ENCODE measurements at places on chromosomes 1 and 21.

- H3K4me3 ChIP-seq, result no peak overlapping the region
- no peaks in the 10 kb centered on the region for H3K36me3 ChIP-seq
- DNase-seq, result peak; percentile 46
- H3K27ac ChIP-seq, result no peak overlapping the region
- H3K27me3 ChIP-seq, result peaks cover 29% of the 10 kb centered on the region
These were observed 96.4 kb upstream of the BACE2 start for GRCh38 chr21:41071258-41072171.

DNA sequence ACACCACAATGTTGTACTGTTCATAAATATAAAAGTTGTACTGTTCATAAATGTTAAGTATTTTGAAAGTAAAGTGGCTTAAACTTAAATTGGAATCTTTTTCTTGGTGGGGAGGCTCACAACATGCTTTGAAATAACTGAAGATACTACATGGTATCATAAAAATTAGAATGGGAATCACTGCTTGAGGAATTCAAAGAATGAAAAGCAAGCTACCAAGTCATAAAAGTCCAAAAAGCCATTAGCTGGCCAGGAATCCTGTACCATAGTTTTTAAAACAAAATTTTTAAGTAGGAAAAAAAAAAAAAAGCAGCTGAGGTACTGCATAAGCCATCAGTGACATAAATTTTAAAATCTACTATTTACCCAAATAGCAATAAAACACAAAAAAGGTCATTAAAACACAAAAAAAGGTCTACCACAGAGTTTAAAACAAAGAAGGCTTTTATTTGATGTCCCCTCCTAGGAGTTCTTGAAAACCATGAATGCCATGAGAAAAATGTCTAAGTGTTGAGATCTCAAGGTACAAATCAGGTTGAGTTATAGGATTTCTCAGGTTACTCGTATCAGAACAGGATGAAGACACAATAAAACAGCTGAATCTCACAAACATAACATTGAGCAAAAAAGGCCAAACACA lies 8.6 kb downstream of the ZZZ3 start:
- H3K27ac ChIP-seq, result peak overlapping the region; percentile 90
- H3K4me1 ChIP-seq, result peaks cover 34% of the 10 kb centered on the region
- H3K4me3 ChIP-seq, result no peak overlapping the region
- DNase-seq, result no peak

DNA sequence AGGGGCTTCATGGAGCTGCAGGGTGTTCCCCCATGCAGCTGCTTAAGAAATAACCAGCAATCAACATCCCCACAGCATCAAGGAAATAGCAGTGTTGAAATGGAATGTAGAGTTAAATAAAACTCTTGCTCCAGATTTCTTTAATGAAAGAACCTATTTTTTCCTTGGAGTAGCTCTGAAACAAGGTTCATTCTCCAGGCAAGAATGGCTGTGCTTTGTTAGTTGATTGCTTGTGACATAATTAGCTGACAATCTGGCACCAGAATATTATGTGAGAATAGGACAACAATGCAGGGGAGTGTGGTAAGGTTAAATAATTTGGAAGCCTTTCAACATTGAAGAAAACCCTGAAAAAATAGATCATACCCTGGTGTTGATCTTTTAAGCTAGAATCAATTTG lies 254.2 kb upstream of the RRP15 start:
- H3K4me3 ChIP-seq, result no peak overlapping the region
- no peak overlapping the region for H3K27ac ChIP-seq
- DNase-seq, result no peak
- H3K27me3 ChIP-seq, result peaks cover 21% of the 10 kb centered on the region
- no peaks in the 10 kb centered on the region for H3K36me3 ChIP-seq
- H3K4me1 ChIP-seq, result peaks cover 17% of the 10 kb centered on the region

DNA sequence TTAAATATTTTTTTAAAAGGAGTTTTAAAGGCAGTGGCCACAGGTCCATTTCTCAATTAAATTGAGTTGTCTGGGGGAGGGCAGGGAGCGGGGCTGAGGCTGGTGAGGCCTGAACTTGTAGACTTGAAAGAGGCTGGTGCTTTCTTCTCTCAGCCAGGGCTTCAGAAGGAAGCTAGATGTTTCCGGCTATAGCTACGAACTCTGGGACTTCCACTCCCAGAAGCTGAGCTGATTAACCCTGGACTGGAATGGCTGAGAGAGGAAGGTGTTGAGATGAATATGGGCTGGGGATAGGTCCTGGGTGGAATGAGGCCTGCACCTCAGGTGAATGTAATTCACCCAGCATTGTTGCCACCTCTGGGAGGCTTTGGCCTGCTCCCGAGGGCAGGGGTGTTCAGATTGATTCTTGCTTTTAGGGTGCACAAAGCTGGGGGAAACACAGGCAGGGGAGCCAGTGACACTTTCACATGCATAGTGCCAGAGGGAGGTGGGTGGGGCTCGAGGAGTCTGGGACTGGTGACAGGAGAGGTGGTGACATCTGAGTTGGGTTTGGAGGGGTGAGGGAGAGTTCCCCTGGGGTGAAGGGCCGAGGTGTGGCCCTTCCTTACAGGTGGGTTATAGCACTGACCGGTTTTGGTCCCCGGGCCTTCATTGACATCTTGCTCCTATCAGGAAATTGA lies 18.2 kb downstream of the LDLRAP1 start:
- H3K36me3 ChIP-seq, result no peaks in the 10 kb centered on the region
- peaks cover 63% of the 10 kb centered on the region for H3K4me1 ChIP-seq
- no peak overlapping the region for H3K4me3 ChIP-seq
- no peak overlapping the region for H3K27ac ChIP-seq
- H3K27me3 ChIP-seq, result peaks cover 3% of the 10 kb centered on the region
- DNase-seq, result no peak

DNA sequence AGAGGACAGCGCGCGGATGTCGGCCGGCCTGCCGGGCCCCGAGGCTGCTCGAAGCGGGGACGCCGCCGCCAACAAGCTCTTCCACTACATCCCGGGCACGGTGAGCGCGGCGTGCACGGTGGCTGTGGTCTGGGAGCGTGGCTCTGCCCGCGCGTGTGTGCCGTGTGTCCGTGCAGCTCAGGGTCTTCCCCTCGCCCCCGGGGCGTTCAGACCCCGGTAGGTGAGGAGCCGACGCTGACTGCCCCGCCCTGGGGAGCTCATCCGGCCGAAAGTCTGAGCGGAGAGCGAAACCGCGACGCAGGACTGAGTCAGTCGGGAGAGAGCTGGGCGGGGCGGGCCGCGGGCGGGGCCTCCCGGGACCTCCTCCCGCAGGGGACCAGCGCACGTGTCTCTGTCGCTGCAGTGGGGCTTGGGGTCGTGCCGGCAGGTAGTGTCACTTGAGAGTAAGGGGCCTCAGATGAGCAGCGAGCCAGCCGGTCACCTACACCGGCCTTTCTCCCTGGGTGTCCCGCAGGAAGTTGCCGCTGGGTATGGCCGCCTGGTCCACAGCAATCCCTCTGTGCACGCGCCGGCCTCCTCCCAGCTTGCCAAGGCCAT lies 520 bp downstream of the PLEKHN1 start:
- H3K4me3 ChIP-seq, result peak overlapping the region; percentile 52
- DNase-seq, result peak; percentile 75
- H3K4me1 ChIP-seq, result no peaks in the 10 kb centered on the region

DNA sequence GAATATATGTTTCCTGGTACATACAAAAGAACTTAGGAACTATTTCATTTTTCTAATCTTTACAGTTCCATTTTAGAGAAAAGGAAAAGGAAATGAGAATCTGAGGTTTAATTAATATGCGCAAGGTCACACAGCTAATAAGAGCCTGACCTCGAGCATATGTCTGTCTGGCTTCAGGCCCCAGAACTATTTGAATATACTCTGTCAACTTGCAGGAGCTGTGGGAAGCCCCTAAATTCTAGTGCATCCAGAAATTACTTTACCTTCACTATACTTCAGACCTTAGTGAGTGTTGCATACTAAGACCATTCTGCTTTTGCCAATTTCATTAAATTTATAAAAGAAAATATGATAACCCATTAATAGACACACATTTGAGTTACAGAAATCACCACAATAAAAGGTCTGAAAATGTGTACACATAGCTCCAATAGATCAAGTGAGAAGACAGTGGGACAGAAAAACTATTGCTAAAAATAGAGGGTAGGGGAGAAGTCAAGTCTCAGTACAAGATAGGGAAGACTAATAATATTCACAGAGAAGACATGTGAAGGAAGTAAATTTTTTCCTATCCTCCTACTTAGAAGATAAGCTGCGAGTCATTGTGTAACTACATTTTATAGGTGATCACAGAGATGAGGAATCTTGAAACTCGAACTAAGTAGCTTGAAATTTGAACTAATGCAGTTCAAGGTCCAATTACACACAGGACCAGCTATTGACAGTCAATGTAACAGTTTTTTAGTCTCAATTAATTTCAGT lies 3.8 kb downstream of the RGS13 start:
- H3K4me3 ChIP-seq, result no peak overlapping the region
- peaks cover 2% of the 10 kb centered on the region for H3K27me3 ChIP-seq
- no peak overlapping the region for H3K27ac ChIP-seq
- no peaks in the 10 kb centered on the region for H3K36me3 ChIP-seq
- peaks cover 7% of the 10 kb centered on the region for H3K4me1 ChIP-seq

- H3K4me1 ChIP-seq, result no peaks in the 10 kb centered on the region
- peaks cover 43% of the 10 kb centered on the region for H3K36me3 ChIP-seq
- no peak overlapping the region for H3K4me3 ChIP-seq
- DNase-seq, result no peak
- no peak overlapping the region for H3K27ac ChIP-seq
These were observed 15.7 kb downstream of the ZFYVE9 start for GRCh38 chr1:52157582-52157981.

GRCh38 chr1:9957726-9958125 lies 14.5 kb downstream of the NMNAT1 start:
- no peak for DNase-seq
- peaks cover 4% of the 10 kb centered on the region for H3K36me3 ChIP-seq
- H3K27ac ChIP-seq, result no peak overlapping the region
- H3K4me3 ChIP-seq, result no peak overlapping the region
- no peaks in the 10 kb centered on the region for H3K27me3 ChIP-seq

GRCh38 chr1:12617511-12617900 lies 504 bp downstream of the DHRS3 start:
- no peak for DNase-seq
- peaks cover 10% of the 10 kb centered on the region for H3K36me3 ChIP-seq
- H3K4me1 ChIP-seq, result peaks cover 83% of the 10 kb centered on the region
- H3K27ac ChIP-seq, result peak overlapping the region; percentile 87

DNA sequence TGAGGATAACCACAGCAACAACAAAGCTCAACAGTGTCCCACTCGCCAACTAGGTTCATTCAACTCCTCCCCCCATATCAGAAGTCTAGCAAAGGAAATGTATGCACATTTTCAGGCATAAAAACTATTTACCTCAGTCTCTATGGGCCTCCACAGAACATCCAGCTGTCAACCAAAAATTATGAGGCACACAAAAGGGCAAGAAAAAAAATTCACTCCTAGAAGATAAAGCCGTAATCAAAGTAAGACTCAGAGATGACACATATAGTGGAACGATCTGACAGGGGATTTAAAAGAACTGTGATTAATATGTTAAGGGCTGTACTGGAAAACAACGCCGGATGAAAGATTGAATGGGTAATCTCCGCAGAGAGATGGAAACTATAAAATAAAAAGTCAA lies 158.7 kb downstream of the NTPCR start:
- H3K4me1 ChIP-seq, result peaks cover 67% of the 10 kb centered on the region
- no peak overlapping the region for H3K27ac ChIP-seq
- no peaks in the 10 kb centered on the region for H3K27me3 ChIP-seq
- no peak for DNase-seq
- peaks cover 13% of the 10 kb centered on the region for H3K36me3 ChIP-seq

DNA sequence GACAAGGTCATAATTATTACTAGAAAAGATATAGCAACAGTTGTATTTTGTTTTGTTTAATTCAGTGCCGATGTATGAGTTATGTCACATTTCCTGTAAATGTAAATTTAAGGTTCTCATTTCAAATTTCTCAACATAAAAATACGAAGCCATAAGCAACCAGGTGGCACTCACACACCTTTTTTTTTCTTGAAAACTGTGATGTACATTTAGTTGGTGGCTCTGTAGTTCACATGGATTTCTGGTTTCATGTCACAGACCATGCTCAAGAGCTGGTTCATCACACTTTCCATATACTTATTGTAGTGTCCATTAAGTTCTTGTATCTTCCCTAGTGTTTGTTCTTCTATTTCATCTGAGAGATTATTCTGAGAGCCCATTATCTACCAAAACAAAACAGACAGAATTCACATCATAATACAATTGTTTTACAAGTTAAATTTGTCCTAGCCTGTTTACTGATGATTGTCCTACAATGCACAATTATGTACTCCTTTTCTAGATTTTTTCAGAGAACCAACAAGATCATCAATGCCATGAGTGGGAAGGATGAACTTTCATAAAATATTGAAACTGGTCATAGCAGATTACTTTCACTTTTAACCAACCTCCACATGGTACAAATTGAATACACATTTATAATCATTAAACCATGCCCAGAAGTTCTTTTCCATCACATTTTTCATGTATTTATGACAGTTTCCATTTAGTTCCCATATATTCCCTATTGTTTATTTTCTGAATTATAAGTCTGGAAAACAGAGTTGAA lies 17.1 kb downstream of the ATP6V1G3 start:
- no peak for DNase-seq
- H3K36me3 ChIP-seq, result no peaks in the 10 kb centered on the region
- no peak overlapping the region for H3K4me3 ChIP-seq
- no peaks in the 10 kb centered on the region for H3K4me1 ChIP-seq

DNA sequence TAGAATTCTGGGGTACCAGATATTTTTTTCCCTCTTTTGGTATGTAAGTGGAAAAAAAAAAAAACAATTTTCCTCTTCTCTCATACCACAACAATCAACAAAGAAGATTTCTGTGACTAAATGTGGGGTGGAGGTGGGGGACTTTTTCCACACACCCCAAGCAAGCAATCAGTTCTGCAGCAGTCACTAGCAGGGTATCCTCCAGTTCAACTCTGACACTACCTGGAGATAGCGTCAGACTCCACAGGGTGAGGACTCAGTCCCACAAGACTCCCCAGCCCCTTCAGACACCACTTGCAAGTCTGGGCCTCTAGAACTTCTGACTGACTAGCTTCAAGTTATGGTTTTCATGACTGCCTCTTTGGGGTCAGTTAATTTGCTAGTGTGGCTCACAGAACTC lies 6.2 kb downstream of the DHX9 start:
- H3K4me3 ChIP-seq, result no peak overlapping the region
- H3K27me3 ChIP-seq, result peaks cover 2% of the 10 kb centered on the region
- H3K4me1 ChIP-seq, result peaks cover 49% of the 10 kb centered on the region
- DNase-seq, result no peak
- H3K27ac ChIP-seq, result no peak overlapping the region
